GM12891 (cell line): ENCODE measurements at places on chromosomes 6 and 20.

DNA sequence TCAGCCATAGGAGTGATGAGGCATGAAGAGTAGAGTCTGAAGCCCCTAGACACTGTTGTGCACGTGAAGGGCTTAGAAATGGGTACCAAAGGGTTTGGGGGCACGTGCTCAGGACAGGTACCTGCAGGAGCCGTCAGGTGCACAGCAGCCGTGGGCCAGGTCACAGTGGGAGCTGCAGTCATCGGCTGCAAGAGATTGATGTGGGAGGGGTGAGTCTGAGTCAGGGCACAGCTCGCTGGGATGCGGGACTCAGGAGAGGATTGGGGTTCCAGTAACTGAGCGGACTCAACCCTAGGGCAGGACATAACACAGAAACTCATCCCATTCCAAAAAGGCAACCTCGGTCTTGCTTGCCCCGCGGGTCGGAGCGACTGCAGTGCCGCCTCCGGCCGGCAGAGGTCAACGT, 1.1 kb downstream of the DLK2 start:
- no peak for DNase-seq

DNA sequence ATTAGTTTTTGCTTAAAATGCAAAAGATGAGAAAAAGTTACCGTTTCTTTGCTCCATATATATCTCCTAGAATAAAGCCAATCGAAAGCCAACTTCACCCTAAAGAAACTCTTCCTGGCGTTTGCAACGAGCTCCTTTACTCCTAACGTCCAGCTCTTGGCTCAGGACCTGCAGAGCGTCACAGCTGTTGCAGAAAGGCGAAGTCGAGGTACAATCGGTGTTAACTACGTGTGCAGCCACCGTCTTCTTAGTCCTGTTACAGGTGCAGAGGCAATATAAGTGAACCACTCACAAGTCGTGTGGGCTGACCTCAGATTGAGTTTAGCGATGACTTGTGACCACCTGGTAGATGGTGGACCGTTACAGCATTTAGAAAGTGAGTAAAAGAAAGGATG, 113.1 kb downstream of the TRIM27 start:
- DNase-seq = no peak

- DNase-seq = no peak
These were observed 33.1 kb upstream of the FBXL4 start for GRCh38 chr6:98980819-98981218.

- no peak for DNase-seq
These were observed 187.5 kb upstream of the MARCKS start for GRCh38 chr6:113669606-113670005.

GRCh38 chr6:150485161-150485958, 114.3 kb upstream of the PLEKHG1 start:
- no peak for DNase-seq

DNA sequence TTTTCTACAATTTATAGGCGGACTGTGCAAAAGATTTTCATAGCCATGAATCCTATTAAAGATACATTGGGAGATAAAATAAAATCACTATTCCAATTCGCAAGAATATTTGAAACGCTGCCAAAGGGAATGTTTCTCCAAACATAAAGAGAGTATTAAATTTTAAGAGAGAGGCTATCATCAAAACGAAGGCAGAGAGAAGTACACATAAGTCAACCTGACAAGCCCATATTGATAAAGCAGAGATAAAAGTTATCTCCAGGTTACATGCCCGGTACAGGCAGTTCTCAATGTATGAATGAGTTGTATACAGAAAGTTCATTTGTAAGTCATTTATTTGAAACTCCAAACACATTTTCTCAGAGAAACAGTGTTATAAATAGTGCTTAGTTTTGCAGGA, 193.1 kb downstream of the ATXN1 start:
- no peak for DNase-seq

- peak; percentile 8 for DNase-seq
These were observed 544 bp upstream of the ACAT2 start for GRCh38 chr6:159761129-159761872.

- DNase-seq = peak; percentile 30
These were observed 78.5 kb downstream of the CBFA2T2 start for GRCh38 chr20:33568378-33568777.

- no peak for DNase-seq
These were observed 64.5 kb downstream of the FAM120B start for GRCh38 chr6:170371080-170371479.

- DNase-seq = no peak
These were observed 205.6 kb downstream of the UST start for GRCh38 chr6:148952147-148953035.

GRCh38 chr6:43287717-43288679, 10.1 kb upstream of the SLC22A7 start:
- no peak for DNase-seq

DNA sequence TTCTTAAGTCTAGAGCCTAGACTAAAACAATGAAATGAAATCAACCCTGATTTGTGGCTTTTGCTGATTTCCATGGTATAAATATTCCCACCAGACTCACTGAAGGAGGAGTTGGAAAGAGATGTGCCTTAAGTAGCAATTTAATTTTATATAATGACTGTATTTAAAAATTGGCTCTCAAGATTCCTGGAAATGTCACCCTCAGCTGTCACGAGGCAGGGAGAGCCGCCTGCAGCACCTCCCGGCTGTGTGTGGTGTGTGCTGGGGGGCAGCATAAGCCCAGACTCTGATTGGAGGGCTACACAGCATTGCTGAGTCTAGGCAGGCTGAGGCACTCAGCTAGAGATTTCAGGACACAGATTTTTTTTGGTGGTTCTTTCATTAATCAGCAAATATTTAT, 40.6 kb upstream of the TMEM181 start:
- no peak for DNase-seq

- no peak for DNase-seq
These were observed 303.3 kb upstream of the MMS22L start for GRCh38 chr6:97586344-97586743.

DNA sequence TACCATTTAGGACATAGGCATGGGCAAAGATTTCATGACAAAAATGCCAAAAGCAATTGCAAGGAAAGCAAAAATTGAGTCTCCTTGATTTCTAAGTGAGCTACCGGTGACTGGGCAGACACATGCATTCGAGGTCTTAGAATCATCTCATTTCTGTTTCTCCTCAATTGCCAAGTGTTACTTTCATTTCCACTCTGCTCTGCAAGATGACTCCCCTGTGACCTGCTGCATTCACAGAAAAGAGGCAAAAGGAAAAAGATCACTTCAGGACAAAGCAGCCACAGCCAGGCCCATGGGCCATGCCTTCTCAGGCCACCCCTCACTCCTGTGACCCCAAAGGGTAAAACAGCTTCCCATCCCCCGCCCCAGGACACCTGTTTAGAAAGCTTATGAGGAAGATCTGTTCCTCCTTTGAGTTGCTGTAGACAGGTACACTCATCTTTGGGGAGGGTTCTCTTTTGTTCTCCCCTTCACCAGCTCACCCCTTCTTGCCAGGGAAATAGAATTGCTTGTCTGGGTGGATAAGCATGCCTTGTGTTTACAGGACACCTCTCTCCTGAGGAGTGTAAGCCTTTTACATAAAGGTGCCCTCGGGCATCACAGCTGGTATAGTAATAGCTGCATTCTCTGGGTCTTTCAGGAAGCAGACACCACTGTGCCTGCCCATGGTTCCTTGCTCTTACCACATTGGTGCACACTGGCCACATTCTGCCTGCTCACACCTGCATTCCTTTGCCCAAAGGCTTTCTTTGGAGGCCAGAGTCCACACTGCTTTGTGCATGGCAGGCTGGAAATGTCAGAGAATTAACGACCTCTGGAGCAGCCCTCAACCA, 105.0 kb downstream of the SLC24A3 start:
- DNase-seq = no peak

DNA sequence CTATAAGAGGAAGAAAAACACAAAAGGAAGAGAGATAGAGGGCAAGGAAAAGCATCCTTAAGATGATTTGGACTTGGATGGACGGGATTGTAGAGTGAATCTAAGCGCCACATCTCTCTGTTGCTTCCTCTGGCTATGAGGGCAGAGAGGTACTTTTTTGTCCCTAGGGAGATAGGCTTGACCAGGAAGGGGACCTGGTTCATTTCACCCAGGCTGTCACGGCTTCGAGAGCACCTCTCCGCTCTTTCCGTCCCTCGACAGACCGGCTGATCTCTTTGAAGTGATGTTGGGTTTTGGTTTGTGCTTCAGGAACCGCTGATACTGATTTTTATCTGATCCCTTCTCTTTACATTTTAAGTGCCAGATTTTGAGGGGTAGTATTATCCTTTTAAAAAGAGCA, 19.6 kb downstream of the NKX2-4 start:
- no peak for DNase-seq

- DNase-seq = no peak
These were observed 103.9 kb upstream of the ARG1 start for GRCh38 chr6:131469130-131469529.

GRCh38 chr6:67558985-67559384, 1076.1 kb upstream of the ADGRB3 start:
- no peak for DNase-seq

- no peak for DNase-seq
These were observed 23.9 kb downstream of the RAET1L start for GRCh38 chr6:150001295-150002008.

- DNase-seq = no peak
These were observed 1026.6 kb upstream of the MAP3K7 start for GRCh38 chr6:91613481-91613880.

DNA sequence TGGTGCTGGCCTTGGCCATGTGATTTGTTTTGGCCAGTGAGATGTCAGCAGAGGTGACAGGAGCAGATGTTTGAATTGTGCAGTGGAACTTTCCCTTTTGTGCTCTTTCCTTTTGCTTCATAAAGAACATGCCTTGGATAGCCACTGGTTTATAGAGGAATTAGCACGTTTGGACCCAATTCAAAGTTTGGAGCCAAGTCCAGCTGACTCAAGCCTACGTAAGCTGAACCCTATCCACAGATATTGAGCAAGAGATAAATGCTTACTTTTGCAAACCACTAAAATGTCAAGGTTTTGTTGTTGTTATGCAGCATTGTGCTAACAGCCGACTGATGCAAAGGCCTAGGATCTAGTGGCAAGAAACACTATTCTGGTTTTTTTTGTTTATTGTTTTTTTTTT, 230.9 kb upstream of the CITED2 start:
- DNase-seq = no peak
